Heart left ventricle (tissue), 16 donors: ENCODE measurements at places on chromosomes 2 and 18. TPM values are rescaled to one million over a fixed set of nuclear protein-coding genes. Genes with fewer than 3 reads are reported as not detected.
A peak's percentile ranks its signal among the peaks of the same experiment; 100 is the strongest.

DNA sequence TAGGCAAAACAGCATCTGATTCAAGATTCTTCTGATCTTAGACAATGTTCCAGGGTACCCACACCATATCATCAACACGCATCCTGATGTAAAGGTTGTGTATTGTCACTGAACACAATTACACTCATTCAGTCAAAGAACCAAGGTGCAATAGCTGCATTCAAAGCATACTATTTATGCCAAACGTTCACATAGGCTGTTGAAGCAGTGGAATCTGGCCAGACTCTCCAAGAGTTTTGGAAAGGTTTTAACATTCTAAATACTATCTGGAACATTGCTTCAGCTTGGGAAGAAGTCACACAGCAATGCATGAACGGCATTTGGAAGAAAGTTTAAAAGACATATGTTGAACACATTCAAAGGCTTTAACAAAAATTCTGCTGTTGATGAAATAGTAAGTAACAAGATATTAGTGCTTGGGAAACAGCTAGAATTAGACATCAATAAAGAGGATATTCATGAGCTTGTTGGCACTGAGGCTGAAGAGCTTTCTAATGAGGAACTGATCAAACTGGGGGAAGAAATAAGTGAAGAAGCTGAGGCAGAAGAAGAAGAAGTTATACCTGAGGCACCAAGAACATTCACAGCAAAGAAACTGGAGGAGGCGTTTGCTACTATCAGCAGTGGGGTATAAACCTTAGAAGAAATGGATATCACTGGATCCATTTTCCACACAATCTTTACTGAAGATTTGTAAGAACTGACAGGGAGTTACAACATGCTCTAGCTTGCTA lies 47.6 kb upstream of the MSH6 start:
- no peak for DNase-seq

- DNase-seq: no peak
Measured at GRCh38 chr2:96847586-96847985, 3.8 kb upstream of the ANKRD23 start.

DNA sequence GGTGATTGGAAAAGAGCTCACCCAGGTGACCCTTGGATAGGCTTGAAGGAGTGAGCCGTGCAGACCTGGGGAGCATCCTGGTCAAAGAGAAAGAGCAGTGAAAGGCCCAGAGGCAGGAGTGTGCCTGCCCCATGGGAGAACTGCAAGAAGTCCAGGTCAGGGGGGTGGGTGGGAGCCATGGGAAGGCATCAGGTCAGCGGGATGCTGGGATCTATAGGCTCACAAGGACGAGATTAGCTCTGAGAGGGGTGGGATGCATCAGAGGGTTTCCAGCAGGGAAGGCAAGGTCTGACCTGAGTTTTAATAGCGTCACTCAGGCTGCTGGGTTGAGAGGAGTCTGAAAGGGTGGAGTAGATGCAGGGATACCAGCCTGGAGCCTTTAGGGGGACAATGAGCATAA lies 158.6 kb downstream of the SMAD7 start:
- peak; percentile 6 for DNase-seq

GRCh38 chr2:233112329-233112728 lies 52.2 kb downstream of the INPP5D start:
- no peak for DNase-seq

GRCh38 chr2:55159037-55159651 lies 72.9 kb downstream of the CLHC1 start:
- peak; percentile 87 for DNase-seq

DNA sequence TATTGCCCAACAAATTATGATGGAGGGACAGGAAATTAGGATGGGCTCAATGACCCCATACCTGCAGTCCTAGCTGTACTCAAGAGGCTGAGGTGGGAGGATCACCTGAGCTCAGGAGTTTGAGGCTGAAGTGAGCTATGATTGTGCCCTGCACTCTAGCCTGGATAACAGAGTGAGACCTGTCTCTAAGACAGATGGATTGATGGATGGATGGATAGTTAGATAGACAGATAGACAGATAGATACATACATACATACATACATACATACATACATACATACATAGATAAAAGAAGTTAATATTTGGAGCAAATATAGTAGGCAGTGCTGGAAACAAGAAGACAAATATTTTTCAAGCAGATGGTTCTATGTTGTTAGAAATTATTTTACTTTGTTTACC lies 78.1 kb upstream of the PROKR1 start:
- DNase-seq: no peak

DNA sequence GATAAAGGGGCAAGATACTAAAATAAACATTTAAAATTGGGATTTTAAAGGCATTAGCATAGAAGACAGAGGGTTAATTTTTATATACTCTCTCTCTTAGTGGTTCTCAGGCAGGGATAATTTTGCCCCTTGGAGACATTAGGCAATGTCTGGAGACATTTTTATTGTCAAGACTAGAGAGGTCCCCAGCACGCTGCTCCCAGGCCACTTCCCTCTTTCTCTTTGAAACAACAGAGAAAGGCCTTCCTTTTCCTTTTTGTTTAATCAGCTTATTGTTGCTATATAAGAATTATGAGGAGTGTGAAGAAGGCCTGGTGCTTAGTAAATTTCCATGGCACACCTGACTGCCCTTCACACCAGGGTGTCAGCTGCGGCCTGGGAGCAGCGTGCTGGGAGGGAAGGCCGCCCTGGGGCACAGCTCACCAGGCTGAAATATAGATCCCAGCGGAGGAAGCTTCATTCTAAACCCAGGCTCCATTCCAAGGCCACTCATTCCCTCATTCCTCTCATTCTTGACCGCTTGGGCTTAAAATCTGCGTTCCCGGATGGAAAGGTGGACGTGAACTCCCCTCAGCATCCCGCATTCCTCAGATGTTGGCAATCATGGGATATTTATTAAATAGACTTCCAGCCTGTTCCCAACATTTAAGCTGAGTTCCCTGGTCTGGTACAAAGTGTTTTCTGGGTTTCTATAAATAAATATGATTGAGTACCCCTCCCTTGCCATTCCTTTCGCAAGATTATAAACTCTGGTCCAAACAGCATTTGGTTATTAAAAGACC lies 22.5 kb downstream of the SLC14A2 start:
- no peak for DNase-seq

GRCh38 chr2:238069877-238070276 lies 9.1 kb downstream of the SCLY start:
- DNase-seq: no peak

- no peak for DNase-seq
Measured at GRCh38 chr2:66583881-66584280, 149.0 kb downstream of the MEIS1 start.

- no peak for DNase-seq
Measured at GRCh38 chr2:216575465-216575864, 57.8 kb upstream of the IGFBP2 start.

- DNase-seq: no peak
Measured at GRCh38 chr2:26552641-26553374, 74.9 kb upstream of the OTOF start.

DNA sequence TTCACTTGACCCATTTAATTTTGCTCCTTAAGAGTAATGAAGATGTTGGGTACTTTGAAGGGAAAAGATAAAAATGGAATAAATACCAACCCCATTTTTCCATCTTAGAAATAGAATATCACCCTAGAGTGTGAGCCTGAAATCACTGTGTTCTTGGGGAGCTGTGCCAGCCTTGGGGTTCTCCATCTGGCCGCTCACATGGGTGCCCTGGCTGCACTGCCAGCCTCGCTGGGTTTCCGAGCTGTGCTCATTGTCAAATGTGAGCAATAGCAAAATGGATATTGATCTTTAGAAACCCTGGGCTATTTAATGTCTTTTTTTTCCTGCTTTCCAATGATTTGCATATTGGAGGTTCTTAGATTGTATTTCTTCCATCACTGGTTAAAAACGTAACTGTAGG lies 9.3 kb downstream of the APCDD1 start:
- no peak for DNase-seq

- DNase-seq: no peak
Measured at GRCh38 chr2:59787095-59787494, 766.4 kb downstream of the BCL11A start.

- DNase-seq: no peak
Measured at GRCh38 chr2:199309411-199309810, 148.3 kb downstream of the SATB2 start.

DNA sequence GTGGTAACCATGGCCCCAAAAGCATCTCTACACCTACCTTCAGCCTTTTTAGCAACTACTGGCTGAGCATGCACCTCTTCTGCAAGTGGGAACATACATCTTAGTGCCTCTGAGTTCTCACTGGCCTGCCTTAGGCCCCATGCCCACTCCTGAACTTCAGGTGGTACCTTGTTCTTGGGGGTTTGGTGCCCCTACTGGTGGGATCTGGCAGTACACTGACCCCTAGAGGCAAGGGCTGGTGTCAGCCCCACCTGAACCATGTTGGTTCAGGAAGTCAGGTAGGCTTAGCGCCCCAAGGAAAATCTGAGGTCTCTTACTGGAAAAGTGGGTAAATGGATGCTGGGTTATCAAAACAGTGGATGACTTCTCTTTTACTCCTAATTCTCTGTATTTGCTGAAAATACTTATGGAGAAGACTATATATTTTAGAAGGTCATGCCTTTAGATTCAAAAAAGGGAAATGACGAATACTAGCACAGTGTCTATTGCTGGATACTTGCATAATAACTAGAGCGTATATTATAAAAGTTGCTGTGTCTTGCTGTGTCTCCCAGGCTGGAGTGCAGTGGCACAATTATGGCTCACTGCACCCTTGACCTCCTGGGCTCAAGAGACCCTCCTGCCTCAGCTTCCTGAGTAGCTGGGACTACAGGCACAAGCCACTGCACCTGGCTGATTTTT lies 84.6 kb downstream of the RAB31 start:
- DNase-seq: no peak

- peak; percentile 11 for DNase-seq
Measured at GRCh38 chr2:55992455-55992854, 68.9 kb upstream of the EFEMP1 start.

GRCh38 chr18:69978732-69979715 lies 31.4 kb upstream of the CD226 start:
- no peak for DNase-seq

DNA sequence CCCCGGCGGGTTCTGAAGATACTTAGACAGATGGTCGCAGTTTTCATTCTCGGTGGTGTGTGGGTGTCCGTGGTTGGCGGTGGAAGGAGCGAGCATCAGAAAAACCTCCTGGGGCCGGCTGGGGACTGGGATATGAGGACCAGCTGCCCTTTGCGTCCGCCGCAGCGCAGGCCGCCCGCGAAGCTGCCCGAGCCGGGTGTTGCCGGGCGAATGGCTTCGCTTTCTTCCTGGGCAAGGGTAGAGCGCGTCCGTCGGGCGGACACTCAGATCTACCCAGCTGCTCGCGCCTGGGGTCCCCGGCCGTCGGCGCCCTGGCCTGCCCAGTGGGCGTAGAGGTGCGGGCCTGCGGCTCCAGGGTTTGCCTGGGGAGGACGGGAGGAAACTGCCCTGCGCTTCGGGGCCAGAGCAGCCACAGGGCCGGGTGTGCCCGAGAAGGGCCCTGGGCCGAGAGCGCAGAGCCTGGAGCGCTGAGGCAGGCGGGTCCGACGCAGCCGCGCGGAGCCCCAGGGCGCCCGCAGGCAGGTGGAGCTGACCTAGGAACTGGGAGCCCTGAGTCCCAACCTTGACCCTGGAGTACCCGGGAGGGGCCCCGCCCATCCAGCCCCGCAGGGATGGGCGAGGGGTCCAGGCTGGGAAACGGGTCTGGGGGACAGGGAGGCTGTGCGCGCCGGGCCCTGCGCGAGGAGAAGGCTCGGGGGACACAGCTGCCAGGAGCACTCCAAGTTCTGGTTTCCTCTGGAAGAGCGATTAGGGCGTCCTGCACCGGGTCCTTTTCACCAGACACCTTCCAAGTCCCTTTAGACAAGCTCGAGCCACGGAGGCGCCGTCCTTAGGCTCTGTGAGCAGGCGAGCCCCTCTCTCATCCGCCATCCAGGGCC lies 1.3 kb downstream of the TWIST2 start:
- no peak for DNase-seq

- no peak for DNase-seq
Measured at GRCh38 chr18:70044632-70045031, 97.0 kb upstream of the CD226 start.

DNA sequence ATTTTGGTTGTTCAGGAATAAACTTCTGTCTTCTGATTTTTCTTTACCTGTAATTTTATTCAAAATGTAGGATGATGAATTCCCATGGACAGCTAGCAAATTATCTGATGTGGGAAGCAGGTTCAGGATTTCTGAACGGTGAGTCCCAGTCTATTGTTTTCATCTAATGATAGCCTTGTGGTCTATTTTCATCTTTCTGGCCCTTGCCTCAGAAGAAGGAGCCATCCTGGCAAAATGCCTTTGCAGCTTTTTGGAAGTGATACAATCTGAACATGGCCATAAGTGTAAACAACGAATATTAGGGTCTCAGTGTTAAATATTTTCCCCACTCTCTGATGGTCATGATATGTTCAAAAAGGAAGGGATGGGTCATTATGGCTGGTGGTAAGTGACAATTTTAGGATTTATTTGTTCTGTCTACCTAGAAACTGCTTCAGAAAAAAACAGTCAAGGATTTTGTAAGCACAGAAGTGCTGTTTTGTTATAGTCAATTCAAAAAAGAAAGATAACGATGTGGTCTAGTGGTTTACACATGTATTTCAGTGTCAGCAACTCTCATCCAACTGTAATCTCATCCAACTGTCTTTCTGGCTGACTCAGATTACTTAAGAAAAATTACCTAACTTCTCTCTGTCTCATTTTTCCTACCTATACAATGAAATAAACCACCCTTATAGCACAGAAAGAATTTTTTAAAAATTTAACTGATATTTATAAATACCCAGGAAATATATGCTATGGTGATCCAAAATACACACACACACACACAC lies 272.6 kb upstream of the ERBB4 start:
- DNase-seq: no peak

- DNase-seq: no peak
Measured at GRCh38 chr18:51195451-51196117, 1.9 kb downstream of the MEX3C start.

DNA sequence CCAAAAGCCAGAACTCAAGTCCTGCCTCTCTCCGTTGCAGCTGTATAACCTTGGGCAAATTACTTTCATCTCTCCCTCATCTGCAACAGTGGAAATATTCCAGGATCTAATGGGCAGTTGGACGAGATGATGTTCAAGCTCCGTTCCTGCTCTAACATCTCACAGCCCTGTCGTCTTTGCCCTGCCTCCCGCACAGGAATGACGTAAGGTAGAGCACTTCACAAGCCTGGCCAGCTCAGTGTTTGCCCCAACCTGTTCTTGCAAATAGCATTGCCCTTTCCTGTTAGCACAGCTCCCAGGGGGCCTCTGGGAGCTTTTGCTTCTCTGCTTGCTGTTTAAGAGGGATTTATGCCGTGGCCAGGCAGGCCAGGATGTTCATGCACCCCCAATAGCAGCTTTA lies 107.9 kb downstream of the KLHL29 start:
- no peak for DNase-seq

- no peak for DNase-seq
Measured at GRCh38 chr2:152682663-152683062, 34.6 kb downstream of the PRPF40A start.

Gene SERPINB11
- not detected for polyA plus RNA-seq

Gene ELOA2
- not detected for polyA plus RNA-seq

Gene NTSR2
- polyA plus RNA-seq: not detected

Gene CFAP53
- 0.15 TPM for polyA plus RNA-seq

Gene FOXD4L1
- polyA plus RNA-seq: 0.08 TPM

Gene DNAJC27
- 4.3 TPM for polyA plus RNA-seq

Gene PTPRM
- polyA plus RNA-seq: 98.8 TPM

Gene GKN1
- not detected for polyA plus RNA-seq

Gene TRIM54
- 324 TPM for polyA plus RNA-seq
